ENCODE measurements at places on chromosomes 12 and 14.

DNA sequence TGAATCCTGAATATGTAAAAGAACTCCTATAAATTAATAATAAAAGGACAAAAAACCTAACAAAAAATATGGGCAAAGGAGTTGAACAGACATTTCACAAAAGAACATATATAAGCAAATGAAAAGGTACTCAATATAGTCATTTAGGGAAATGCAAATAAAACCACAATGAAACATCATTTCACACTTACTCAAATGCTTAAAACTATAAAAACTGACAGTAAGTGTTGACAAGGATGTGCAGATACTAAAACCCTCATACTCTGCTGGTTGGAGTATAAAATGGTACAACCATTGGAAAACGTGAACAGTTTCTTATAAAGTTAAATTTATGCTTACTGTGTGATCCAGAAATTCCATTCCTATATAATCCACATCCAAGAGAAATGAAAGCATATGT, 247.1 kb downstream of the GXYLT1 start:
- no peak for DNase-seq

GRCh38 chr14:101578489-101578888, 17.2 kb downstream of the DIO3 start:
- DNase-seq = no peak

- no peak for DNase-seq
Observed at GRCh38 chr12:64194333-64195149, 27.6 kb downstream of the KICS2 start.

GRCh38 chr14:55194656-55195355, 3.4 kb upstream of the DLGAP5 start:
- DNase-seq = no peak

DNA sequence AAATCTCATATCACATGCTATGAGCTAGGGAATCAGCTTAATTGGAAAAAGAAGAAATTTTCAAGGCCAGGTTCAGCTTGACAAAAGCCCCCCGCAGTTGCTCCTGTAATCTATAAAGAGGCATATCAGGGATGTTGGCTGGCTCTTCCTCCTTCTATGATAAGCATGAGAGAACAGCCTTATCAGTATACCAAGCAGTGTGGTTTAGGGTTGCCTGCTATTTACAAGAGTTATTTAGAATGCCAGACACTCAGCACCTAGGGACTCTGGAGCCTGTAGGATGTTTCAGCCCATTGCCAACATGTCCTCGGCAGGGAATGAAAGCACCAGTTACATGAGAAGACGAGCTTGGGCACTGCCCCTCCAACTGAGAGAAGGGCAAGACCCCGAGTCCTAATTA, 89.5 kb upstream of the TMPO start:
- no peak for DNase-seq

DNA sequence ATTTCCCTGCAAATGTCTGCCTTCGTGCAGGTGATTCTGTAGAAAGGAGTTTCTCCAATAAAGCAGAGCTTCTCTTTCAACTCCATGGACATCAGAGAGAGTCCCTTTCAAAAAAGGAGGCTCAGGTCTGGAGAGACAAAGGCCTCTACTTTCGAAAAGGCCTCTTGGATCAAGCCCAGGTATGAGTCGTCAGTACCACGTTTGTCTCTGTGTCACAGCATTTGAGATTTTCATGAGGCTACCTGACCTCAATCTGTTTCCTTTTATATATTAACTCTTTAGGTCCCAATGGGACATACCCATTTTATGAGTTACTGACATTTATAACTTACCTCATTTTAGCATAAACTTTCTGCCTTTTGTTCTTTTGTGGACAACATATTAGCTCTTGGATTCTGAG, 290.8 kb downstream of the RPAP3 start:
- DNase-seq = no peak

DNA sequence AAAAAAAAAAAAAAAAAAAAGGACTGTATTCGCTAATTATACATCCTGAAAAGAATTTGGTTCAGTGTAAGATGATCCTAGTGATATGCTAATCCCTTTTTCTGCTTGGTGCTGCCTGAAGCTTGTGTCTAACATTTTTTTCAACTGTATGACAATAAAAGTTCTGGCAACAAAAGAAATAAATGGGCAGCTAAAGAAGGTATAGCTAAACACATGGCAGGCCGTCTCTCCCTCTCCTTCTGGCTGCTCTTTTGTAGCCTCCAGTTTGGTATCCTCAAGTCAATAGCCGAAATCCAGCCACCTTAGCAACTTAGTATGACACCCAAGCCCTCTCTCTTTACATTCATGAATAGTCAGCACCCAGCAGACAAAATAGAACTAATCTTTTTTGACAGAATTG, 198.3 kb upstream of the OTX2 start:
- DNase-seq = no peak

DNA sequence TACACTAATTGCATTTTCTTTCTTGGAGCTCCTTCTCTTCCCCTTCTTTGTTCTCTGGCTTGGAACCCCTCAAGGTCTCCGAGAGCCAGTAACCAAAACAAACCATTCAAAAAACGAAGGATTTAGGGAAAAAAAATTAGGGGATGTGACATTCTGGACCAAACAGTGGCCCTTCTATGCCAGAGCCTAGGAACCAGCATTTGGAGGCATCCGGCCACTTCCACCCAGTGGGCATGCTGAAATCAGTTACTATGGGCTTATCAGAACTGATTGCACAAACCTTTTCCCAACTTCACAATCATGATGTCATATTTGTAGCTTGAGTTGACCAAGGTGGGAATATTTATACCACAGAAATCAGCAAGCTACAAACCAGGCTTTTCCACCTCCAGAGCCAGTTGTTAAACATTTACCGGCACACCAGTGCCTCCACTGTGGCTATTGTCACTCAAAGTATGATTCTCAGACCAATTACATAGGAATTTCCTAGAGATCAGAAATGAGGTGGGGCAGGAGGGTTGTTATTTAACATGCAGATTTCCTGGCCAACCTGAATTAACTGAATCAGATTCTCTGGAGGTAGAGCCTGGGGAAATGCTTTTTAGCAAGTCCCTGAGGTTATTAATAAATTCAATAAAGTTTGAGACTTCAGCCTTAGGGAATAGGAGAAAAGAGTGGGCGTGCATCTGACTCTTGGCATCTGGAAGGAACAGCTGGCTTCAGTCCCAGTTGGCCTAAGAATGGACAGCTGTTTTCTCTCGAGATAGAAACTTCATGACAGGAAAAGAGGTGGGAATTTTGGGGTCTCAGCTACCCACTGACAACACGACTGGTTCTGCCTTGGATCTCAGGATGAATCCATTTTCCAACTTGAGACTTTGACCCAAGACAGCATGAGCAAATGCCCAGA, 273.9 kb downstream of the ZFP36L1 start:
- no peak for DNase-seq

DNA sequence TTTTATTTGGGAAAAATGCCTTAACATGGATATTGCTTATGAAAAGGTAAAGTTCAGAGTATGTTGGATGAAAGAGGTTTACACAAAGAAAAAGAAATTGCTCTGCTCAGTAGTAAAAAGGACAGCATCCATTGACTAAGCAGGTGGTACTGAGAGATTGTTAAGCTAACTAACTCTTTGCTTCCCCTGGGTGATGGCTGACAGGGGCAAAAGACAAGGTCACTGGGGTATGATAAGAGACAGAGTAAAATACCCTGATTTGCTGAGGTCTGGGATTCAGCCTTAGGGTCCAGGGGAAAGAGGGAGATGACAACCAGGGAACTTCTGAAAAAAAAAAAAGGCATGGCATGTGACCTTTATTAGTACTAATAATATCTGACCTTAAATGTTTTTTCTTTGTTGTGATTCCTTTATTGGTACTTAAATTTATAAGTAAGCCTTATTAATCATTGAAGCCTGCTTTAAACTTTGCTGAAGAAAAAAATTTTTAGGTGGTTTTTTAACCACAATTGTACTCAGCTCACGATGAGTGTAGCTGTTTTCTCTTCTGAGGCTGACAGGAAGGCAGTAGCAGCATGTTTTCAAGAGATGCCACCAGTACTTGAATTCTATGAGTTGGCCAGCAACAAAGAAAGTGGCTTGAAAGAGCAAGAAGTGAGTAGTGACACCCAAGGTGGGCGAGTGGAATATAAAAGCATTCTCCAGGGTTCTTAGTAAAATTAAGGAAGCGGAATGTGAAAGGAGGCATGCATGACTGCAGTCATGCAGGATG, 43.7 kb upstream of the KITLG start:
- DNase-seq = no peak

GRCh38 chr12:42981379-42981778, 391.8 kb upstream of the PRICKLE1 start:
- no peak for DNase-seq

DNA sequence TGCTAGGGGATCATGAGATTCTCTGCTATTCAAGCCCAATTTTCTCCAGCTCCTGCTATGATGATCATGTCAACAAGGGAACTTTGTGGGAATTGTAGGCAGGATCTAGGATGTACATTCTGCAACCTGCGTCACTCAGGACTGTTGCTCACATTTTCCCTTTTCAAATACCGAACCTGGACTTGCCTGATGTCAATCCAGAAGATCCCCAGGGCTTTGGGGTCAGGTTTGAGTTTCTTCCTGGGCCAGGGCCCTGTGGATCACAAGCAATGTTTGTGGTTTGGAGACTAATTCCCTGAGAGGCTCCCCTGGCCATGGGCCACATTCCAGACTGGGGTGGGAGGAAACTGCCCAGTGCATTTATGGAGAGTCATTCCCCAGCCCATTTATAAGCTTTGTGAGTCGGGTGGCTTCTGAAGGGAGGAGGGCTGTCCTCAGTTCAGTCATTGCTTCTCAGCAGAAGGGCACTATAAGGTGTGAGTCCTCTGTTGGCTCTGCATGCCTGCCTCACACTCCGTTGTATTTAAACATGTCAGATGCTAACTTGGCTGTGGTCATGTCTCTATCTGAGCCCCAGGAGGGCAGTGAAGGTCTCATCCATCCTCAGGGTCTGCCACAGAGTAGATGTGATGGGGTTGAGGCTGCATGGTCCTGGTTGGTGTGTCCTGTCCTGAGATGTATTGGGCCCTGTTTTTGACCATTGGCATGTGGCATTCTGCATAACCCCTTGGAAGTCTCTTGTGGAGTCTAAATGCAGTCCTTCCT, 6.5 kb downstream of the KRT86 start:
- no peak for DNase-seq
